Activated CD4-positive, alpha-beta T cell treated with anti-CD3 and anti-CD28 coated beads for 36 hours (primary cell): ENCODE measurements at places on chromosomes 2 and 18. TPM values are rescaled to one million over a fixed set of nuclear protein-coding genes. Genes with fewer than 3 reads are reported as not detected.

The HNMT gene
- total RNA-seq: not detected

The LPIN1 gene
- total RNA-seq: 40.6 TPM

The DUSP19 gene
- 4.2 TPM for total RNA-seq

The KCNK3 gene
- not detected for total RNA-seq

The RGPD3 gene
- total RNA-seq: 0.05 TPM

The PLGLB1 gene
- total RNA-seq: 1.3 TPM

The C2orf78 gene
- not detected for total RNA-seq

The SAG gene
- total RNA-seq: not detected
